ENCODE measurements at places on chromosomes 11 and 22. TPM values are rescaled to one million over a fixed set of nuclear protein-coding genes. Genes with fewer than 3 reads are reported as not detected.

Gene MMP10
- polyA plus RNA-seq = 0.11 TPM

DNA sequence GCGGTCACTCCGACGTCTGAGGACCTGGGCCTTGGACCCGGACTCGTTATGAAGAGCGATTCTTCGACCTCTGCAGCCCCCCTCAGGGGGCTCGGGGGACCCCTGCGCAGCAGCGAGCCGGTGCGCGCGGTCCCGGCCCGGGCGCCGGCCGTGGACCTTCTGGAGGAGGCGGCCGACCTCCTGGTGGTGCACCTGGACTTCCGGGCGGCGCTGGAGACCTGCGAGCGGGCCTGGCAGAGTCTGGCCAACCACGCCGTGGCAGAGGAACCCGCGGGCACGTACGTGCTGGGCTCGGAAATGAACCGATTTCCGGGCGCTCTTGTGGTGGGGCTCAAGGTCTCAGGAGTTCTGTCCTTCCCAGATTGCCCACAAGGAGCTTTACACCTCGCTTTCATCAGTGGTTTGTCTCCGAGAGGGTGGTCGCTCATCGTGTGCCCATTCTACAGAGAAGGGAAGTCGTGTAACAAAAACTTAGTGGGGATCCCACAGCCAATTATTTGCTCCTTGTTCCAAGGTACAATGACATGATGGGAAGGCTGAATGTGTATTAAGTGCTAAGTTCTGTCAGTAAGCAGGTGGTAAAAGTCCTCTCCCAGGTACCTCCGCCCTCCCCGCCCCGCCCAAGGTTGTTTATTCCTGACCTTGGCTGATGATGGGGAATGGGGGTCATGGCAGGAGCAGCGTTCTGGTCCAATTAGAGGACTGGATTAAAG lies 695 bp downstream of the PEX26 start:
- DNase-seq = no peak

Gene ACRV1
- polyA plus RNA-seq = 0.80 TPM

DNA sequence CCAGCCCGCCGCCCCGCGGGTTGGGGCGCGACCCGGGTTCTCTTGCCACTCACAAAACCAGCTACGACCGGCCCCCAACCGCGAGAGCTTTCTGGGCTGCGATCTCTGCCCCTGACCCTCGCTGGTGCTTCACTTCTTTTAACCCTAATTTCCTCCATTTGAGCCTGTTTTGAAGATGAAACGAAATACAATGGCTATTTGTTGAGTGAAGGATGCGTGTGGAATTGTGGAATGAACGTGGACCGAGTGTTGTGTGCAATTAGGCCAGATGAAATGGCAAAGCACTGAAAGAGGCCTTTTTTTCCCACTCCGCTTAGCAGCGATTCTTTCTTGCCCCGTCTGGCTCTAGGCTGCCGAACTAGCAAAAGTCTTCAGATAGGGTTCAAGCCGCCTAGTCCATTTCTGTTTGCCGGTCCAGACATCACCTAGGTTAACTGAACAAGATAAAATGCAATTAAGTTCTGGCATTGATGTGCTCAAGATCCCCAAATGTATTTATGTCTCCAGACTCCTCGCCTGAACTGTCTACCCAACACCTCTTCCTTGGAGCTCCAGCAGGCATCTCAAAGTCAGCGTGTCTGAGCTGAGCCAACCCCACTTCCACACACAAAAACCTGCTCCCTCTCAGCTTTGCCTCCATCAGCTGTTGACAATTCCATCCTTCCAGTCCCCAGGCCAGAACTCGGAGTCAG lies 471 bp upstream of the TMEM184B start:
- DNase-seq = no peak

- DNase-seq = no peak
Observed at GRCh38 chr11:116037861-116038260, 533.6 kb upstream of the CADM1 start.
